ENCODE measurements at places on chromosomes 3 and 15. TPM values are rescaled to one million over a fixed set of nuclear protein-coding genes. Genes with fewer than 3 reads are reported as not detected.

GRCh38 chr3:124966521-124967445 is 32.2 kb upstream of the MUC13 start:
- no peak for DNase-seq

DNA sequence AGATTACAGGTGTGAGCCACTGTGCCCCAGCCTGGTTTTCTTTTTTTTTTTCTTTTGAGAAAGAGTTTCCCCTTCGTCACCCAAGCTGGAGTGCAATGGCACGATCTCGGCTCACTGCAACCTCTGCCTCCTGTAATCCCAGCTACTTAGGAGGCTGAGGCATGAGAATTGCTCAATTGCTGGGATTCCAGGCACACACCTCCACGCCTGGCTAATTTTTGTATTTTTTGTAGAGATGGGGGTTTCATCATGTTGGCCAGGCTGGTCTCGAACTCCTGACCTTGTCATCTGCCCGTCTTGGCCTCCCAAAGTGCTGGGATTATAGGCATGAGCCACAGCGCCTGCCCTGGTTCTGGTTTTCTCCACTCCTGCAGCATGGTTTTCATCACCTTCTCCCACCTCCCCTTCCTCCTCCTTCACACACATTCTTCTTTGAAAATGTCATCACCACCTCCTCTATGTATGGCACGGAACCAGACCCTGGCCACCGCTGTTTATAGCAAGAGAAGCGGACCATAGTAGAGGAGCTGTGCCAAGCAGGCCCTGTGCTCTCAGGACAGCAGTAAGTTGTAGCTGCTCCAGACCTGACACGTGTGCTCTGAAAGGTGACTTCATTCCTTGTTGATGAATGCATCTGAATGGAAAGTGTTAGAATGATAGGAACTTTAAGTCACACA is 14.6 kb upstream of the AHSG start:
- DNase-seq: peak; percentile 80

DNA sequence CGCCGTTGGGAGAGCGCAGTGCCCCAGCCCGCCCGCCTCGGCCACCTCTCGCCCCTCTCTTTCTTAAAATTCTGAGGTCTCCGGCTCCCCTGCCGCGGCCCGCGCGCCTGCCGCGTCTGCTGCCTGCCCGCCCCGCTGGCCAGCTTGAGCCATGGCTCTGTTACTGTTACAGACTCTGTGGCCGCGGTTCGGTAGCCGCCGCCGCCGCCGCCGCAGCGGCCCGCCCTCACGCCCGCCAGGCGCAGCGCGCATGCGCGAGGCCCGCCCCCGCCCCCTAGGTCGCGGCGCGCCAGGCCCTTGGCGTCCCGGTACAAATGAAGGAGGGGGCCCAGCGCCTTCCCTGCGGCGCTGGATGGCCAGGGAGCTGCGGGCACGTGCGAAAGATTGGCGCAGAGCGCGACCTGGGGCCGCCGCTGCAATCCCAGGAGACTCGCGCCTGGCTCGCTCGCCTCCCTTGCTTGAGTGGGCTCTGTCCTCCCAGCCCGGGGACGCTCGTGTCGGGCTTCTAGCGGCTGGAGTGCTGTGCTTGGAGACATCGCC is at the start of gene ONECUT1:
Gene ONECUT1 (minus strand): TSS at position 168 of the 540 bp plus-strand sequence. CDS start 452 bp downstream, outside the sequence.
- peak; percentile 91 for DNase-seq

- no peak for DNase-seq
Measured at GRCh38 chr3:9623148-9623547, 26.2 kb upstream of the MTMR14 start.

DNA sequence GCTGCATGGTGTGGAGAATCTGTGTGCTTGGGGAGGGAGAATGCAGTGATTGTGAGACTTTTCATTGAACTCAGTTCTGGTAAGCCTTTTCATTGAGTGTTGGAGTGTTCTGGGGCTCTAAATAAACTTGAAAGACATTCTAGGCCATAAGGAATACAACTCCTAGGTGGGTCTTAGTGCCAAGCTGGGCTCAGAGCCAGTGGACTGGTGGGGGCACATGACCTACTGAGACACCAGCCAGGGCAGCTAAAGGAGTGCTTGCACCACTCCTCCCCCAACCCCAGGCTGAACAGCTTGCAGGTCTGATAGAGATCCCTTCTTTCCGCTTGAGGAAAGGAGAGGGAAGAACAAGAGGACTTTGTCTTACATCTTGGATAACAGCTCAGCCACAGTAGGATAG is 21.7 kb upstream of the KPNA4 start:
- DNase-seq: no peak

- DNase-seq: no peak
Measured at GRCh38 chr3:39180183-39180545, 12.2 kb downstream of the XIRP1 start.

DNA sequence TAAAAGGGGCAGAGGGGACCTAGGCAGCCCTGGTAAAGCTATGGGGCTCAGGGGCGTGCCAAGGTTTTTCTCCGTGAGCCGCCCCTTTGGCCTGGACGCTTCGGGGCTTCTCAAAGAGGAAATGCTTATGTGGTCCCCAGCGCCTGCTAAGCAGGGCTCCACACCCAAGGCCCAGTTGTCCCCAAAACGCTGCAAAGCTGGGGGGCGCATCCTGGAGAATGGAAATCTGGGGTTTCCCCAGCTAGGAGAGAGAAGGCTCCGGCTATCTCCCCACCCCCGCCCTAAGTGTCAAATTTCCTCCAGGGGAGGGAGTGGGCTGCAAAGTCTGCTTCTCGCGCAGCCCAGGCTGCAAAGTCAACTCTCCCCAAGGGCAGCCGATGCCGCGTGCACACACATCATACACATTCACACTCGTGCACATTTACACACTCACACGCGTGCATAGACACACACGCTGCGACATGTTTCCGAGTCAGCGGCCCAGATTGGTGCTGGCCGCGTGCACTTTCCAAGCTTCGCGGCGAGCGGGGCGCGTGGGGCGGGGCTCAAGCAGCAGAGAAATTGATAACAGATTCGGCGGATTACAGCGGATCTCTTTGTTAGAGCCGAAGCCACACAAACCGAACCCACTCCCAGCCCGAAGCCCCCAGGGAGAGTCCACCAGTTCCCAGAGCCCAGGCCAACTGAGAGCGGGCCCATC is 4.5 kb downstream of the WNT5A start:
- DNase-seq: no peak

DNA sequence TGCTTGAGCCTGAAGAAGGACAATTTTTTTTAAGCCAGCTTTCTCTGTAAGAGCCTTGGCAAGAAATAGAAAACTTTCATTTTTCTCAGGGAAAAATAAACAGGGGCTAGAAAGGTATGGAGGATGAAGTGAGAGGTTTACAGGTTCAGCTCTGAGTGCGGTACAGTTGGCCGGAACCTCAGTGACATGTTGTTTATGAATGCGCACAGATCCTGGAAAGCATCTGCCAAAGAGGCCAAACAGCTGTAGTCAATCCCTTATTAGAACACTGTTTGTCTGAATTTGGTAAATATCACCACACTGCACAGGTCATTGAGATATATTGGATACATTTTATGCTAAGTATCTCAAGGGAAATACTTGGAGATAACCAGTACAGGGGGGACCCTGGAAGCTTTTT is 561.8 kb upstream of the MDFIC2 start:
- DNase-seq: no peak

- DNase-seq: peak; percentile 24
Measured at GRCh38 chr3:179544981-179545645, 17.6 kb upstream of the ACTL6A start.

LMLN gene
- total RNA-seq: 4.4 TPM

GOLGA8G gene
- total RNA-seq: not detected

DNAH1 gene
- 0.74 TPM for total RNA-seq
